ENCODE measurements at places on chromosomes 2 and 18. TPM values are rescaled to one million over a fixed set of nuclear protein-coding genes. Genes with fewer than 3 reads are reported as not detected.
A peak's percentile ranks its signal among the peaks of the same experiment; 100 is the strongest.

CENPO gene
- total RNA-seq = 5.8 TPM

CD8A gene
- 272 TPM for total RNA-seq

- no peaks in the 10 kb centered on the region for H3K36me3 ChIP-seq
- no peak overlapping the region for H3K4me3 ChIP-seq
- H3K4me1 ChIP-seq = peaks cover 10% of the 10 kb centered on the region
- no peak overlapping the region for H3K27ac ChIP-seq
- no peaks in the 10 kb centered on the region for H3K27me3 ChIP-seq
These were observed 151.8 kb downstream of the SH3RF3 start for GRCh38 chr2:109280804-109281203.

GRCh38 chr2:122150524-122151280, 395.3 kb downstream of the TSN start:
- DNase-seq = no peak
- no peak overlapping the region for H3K4me3 ChIP-seq
- H3K27ac ChIP-seq = no peak overlapping the region
- H3K36me3 ChIP-seq = no peaks in the 10 kb centered on the region
- H3K4me1 ChIP-seq = no peaks in the 10 kb centered on the region

DNA sequence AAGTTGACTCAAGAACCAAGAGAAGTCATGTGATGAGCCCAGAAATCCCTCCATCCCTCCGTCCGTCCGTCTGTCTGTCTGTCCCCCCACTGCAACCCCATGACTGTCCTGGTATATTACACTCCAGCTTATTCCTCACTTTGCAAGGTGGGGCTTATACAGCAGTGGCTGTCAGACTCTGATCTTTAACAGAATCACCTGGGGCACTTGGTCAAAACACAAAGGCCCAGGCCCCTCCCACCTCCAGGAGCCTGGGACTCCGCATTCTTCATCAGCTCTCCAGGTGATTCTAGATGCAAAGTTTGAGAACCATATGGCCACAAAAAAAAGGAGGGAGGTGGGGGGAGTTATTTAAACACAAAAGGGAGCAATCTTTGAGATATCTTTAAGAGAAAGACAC, 61.4 kb downstream of the MYO5B start:
- no peak overlapping the region for H3K4me3 ChIP-seq
- no peaks in the 10 kb centered on the region for H3K4me1 ChIP-seq
- H3K27me3 ChIP-seq = peaks cover 31% of the 10 kb centered on the region
- no peak overlapping the region for H3K27ac ChIP-seq
- no peak for DNase-seq
- H3K36me3 ChIP-seq = no peaks in the 10 kb centered on the region

DNA sequence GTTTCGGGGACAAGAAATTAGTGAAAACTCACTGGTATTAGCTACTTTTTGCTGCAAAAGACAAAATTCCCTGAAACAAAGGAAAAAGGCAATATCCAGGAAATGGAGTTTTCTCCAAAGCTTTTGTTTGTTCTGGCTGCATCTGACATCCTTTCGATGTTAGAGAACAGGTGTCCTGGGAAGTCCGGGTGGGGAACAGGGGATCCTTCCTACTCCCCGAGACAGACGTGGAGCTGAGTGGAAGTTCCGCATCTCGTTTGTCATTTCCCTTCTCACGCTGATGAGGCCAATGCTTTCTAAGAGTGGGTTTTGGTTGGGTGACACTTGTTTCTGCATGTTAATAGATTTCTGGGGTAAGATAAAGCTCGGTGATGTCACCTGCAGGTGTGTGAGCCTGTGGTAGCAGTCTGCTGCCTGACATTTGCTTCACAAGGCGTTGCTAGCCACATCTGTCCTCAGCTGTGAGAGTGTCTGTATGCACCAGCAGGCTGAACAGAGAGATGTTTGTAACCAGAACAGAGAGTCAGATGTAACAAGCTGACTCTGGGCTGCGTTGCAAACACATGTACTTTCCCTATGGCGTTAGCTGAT, 125.9 kb downstream of the ACOXL start:
- no peaks in the 10 kb centered on the region for H3K27me3 ChIP-seq
- H3K36me3 ChIP-seq = no peaks in the 10 kb centered on the region
- peak overlapping the region; percentile 86 for H3K4me3 ChIP-seq
- peak overlapping the region; percentile 97 for H3K27ac ChIP-seq

CYBRD1 gene
- 0.47 TPM for total RNA-seq

RTP5 gene
- total RNA-seq = not detected

DNA sequence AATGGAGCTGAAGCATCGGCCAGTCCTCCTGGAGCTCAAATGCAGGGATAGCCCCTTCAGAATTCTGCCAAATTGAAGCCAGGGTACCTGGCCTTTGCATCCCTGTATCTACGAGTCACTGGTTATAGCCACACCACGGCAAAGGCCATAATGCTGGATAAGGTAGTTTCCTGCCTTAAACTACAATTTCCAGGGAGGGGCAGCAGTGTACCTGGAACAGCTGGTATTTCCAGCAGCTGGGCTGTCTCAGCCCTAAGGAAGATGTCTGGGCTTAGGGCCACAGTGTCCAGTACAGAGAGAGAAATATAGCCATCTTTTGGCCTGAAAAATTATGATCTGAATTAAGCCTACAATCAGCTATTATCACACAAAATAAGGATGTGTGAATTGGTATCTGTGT, 180.3 kb downstream of the GCA start:
- no peak overlapping the region for H3K4me3 ChIP-seq
- H3K27ac ChIP-seq = no peak overlapping the region
- H3K36me3 ChIP-seq = no peaks in the 10 kb centered on the region
- no peaks in the 10 kb centered on the region for H3K27me3 ChIP-seq
- no peaks in the 10 kb centered on the region for H3K4me1 ChIP-seq

DNA sequence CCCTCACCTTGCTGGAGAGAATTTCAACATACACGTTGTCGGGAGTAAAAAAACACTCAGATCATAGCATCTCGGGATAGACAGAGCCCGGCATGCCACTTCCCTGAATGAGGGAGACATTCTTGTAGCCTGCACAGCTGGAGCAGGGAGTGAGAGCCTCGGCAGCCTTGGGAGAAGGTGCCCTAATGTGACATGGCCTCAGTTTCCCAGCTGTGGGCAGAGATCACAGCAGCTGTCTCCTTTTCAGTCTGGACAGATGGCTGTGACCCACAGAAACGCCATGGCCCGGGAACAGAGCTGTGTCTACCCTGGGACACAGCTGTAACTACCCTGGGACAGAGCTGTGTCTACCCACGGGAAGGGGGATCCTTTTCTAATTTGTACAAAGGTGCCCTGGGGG, 55.9 kb downstream of the HS1BP3 start:
- H3K4me3 ChIP-seq = no peak overlapping the region
- no peaks in the 10 kb centered on the region for H3K4me1 ChIP-seq
- no peaks in the 10 kb centered on the region for H3K27me3 ChIP-seq
- no peak for DNase-seq
- no peaks in the 10 kb centered on the region for H3K36me3 ChIP-seq

DNA sequence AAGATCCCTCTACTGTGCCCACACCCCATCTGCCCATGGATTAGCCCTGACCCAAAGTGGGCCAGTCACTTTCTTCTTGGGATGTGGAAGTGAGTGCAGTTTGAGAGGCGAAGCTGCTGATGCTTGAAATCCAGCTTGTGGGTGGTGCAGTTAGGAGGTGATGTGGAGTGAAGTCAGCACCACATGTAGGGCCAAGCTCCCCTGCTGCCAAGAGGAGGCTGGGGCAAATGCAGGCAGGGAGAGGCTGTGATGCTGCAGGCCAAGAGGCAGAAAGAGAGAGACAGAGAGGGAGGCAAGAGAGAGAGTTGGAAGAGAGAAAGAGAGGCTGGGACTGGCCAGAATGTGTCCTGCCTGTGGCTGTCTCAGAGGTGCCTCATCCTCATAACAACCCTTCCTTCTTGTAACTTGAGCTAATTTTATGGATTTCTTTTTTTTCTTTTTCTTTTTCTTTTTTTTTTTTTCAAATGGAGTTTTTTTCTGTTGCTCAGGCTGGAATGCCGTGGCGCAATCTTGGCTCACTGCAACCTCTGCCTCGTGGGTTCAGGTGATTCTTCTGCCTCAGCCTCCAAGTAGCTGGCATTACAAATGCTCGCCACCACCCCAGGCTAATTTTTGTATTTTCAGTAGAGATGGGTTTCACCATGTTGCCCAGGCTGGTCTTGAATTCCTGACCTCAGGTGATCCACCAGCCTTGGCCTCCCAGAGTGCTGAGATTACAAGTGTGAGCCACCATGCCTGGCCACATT, 35.3 kb upstream of the CAB39 start:
- H3K4me3 ChIP-seq = no peak overlapping the region
- peaks cover 33% of the 10 kb centered on the region for H3K4me1 ChIP-seq
- H3K27ac ChIP-seq = no peak overlapping the region
- no peaks in the 10 kb centered on the region for H3K36me3 ChIP-seq
- no peak for DNase-seq
- H3K27me3 ChIP-seq = no peaks in the 10 kb centered on the region

DNA sequence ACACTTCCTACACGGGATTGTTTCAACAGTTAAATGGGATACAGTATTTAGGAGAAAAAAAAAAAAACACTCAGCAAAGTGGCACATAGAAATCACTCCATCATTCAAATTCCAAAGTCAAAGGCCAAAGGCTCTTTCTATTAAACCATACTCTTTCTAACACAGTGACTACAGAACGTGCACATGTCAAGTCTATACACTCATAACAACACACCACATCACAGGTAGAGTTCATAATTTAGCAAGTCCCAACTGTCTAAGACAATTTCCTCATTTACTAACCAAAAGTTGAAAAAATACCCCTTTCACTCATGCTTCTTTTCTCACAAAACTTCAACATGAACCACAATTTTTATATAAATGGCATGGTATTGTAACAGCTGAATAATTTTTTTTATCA, 70.8 kb downstream of the MBOAT2 start:
- H3K4me3 ChIP-seq = no peak overlapping the region
- no peaks in the 10 kb centered on the region for H3K4me1 ChIP-seq
- H3K36me3 ChIP-seq = no peaks in the 10 kb centered on the region
- no peak overlapping the region for H3K27ac ChIP-seq
- no peak for DNase-seq
- peaks cover 5% of the 10 kb centered on the region for H3K27me3 ChIP-seq

Data from naive thymus-derived CD8-positive, alpha-beta T cell (primary cell).